ENCODE measurements at places on chromosomes 11 and 22.

DNA sequence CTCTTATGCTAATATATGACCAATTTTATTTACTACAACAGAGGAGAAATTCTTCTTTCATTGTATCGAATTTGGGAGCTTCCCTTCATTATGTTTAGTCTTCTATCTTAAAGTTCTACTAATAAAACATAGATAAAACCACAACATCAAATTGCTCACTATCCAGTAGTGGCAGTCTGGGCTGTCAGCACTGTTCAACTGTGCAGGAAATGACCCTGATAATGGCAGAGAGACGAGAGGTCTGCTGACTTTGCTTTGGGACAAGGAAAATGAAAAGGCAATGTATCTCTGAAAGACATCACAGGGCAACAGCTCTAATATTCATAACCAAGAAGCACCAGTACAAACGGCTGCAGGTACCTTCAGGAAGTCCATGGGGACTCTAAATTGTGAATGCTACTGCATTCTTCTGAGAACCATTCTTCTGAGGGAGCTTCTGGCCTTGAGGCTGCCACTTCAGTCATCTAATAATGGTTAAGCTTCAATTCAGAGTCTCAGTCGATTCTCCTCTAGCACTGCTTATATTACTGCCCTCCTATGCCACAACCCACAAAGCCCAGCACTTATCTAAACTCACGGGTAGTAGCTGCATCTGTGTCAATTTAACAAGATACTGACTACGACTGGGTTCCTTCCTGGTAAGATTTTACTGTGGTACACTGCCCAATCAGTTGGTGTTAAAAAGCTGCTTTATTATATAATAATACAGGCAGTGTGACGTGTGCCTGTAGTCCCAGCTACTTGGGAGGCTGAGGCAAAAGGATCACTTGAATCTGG lies 44.2 kb downstream of the CKAP5 start:
- DNase-seq, result no peak
- no peaks in the 10 kb centered on the region for H3K4me1 ChIP-seq
- H3K4me3 ChIP-seq, result no peak overlapping the region
- no peak overlapping the region for H3K27ac ChIP-seq
- no peaks in the 10 kb centered on the region for H3K27me3 ChIP-seq

- H3K27me3 ChIP-seq, result no peaks in the 10 kb centered on the region
- peaks cover 48% of the 10 kb centered on the region for H3K36me3 ChIP-seq
- no peak for DNase-seq
- no peak overlapping the region for H3K27ac ChIP-seq
- peaks cover 5% of the 10 kb centered on the region for H3K4me1 ChIP-seq
Observed at GRCh38 chr11:68418648-68419047, 41.9 kb upstream of the PPP6R3 start.

DNA sequence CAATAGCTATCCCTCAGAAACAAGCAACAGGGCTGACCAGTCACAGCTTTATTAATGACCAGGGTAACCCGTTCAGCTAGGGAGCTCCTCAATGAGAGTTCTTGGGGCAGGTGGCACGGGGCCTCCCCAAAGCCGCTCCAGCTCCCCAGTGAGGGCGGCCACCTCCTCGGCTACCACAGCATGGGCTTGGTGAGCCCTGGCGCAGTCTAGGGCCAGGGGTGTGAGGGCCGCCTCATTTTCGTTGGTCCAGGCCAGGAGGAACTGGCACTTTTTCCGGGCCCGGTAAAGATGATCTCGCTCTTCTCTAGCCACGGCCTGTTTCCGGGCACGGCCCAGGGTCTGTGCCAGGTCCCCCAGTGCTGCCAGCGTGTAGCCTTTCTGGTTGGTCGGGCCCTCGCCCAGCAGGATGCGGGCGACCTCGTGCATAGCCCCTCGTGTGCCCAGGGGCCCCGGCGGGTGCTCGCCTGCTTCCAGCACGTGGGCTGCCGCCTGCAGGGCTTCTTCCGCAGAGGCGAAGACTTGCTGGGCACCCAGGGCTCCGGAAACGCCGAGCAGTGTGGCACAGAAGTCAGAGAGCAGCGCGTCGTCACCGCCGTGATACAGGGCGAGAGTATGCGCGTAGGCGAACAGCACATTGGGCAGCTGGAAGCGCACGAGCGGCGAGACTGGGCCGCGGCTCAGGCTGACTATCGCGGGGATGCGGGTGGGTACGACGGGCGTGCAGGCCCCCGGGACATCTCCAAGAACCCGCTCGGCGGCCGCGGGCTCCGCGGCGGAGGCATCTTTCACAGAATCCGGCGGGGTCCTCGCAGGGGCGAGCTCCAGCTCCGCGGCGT lies 913 bp downstream of the ZNHIT2 start:
- DNase-seq, result no peak
- peak overlapping the region; percentile 44 for H3K27ac ChIP-seq
- no peaks in the 10 kb centered on the region for H3K27me3 ChIP-seq
- peaks cover 5% of the 10 kb centered on the region for H3K4me1 ChIP-seq
- peaks cover 20% of the 10 kb centered on the region for H3K36me3 ChIP-seq

DNA sequence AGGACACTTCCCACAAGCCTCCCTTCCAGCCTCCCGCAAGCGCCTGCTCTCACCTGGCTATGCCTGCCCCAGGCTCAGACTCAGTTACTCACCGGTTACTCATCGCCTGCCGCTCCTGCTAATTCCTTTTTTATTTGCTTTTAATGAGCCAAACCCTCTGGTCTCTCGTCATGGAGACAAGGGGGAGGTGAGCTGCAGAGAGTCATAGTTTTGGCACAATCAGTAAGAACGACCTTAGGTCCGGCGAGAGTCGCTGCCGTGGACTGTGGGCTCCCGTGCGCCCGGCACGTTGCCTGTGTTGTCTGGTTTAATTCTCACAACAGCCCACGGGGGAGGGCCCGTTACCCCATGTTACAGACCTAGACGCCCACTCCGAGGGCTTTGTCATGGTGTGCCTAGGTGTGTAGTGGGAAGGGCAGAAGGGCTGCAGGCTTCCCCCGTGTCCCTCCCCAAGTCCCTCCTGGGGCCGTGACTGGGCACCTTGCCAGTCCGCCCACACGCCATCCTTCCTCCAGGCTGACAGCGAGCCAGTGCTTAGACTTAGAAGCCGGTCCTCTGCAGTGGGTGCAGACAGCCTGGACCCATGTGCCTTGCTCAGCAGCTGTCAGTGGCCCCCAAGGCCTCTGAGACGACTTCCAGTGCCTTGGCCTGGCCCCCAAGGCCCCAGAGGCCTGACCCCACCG lies 42.2 kb downstream of the WNT7B start:
- H3K4me1 ChIP-seq, result peaks cover 6% of the 10 kb centered on the region
- DNase-seq, result no peak
- no peaks in the 10 kb centered on the region for H3K36me3 ChIP-seq
- no peak overlapping the region for H3K4me3 ChIP-seq
- H3K27ac ChIP-seq, result no peak overlapping the region

- H3K4me1 ChIP-seq, result no peaks in the 10 kb centered on the region
- H3K4me3 ChIP-seq, result no peak overlapping the region
- H3K27me3 ChIP-seq, result no peaks in the 10 kb centered on the region
- no peak for DNase-seq
- no peak overlapping the region for H3K27ac ChIP-seq
Observed at GRCh38 chr11:85431319-85431718, 195.8 kb downstream of the DLG2 start.

DNA sequence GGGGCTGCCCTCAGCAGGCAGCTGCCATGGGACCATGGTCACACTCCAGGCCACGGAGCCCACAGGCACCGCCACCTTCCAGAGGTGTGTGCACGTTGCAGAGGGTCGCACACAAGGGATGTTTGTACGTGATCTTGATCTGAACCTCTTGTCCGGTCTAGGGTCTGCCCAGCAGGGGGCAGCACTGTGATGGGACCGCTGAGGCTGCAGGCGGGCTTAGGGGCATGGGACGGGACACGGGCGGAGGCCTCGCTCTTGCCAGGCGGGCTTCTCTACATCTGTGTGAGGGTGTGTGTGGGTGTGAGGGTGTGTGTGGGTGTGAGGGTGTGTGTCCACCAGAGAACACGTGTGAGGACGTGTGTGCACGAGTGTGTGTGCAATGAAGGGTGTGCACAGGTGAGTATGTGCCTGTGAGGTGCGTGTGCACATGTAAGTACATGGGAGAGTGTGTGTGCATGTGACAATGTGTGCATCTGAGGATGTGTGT lies 52.4 kb downstream of the CACNA1I start:
- H3K4me1 ChIP-seq, result no peaks in the 10 kb centered on the region
- no peaks in the 10 kb centered on the region for H3K27me3 ChIP-seq
- H3K4me3 ChIP-seq, result no peak overlapping the region

DNA sequence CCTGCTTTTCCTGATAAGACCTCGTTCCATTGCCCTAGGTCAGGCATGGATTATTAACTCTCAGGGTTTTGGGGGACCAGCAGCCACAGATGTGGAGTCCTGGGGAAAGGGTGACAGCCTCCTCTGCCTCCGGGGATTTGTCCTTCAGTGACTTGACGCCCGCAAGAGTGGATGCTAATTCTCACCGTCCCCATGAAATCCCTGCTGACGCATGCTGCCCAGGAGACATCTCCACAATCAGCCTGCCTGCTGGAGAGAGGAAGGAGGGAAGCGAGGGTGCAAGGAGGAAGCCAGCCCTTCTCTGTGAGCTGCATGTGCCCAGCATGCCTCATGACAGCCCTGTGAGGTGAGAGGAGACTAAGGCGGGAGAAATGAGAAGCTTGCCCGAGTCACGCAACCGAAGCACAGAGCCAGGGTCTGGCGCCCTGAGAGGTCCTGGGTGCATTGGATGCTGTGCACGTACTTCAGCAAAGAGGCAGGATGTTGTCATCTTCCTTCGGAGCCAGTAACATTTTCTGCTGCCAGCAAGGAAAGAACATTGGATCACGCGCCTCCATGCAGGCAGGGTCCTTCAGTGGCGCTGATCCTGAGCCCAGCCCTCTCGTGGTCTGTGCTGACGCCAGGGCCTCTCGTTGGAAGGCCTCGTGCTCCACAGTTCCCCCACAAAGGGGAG lies 27.3 kb upstream of the KRTAP5-6 start:
- peaks cover 2% of the 10 kb centered on the region for H3K27me3 ChIP-seq
- no peaks in the 10 kb centered on the region for H3K36me3 ChIP-seq
- H3K4me1 ChIP-seq, result no peaks in the 10 kb centered on the region

All from SJCRH30 (cell line).